Cardiac fibroblast (primary cell): ENCODE measurements at places on chromosomes 7 and 10.

- DNase-seq, result no peak
Measured at GRCh38 chr7:84216472-84216871, 21.9 kb upstream of the SEMA3A start.

DNA sequence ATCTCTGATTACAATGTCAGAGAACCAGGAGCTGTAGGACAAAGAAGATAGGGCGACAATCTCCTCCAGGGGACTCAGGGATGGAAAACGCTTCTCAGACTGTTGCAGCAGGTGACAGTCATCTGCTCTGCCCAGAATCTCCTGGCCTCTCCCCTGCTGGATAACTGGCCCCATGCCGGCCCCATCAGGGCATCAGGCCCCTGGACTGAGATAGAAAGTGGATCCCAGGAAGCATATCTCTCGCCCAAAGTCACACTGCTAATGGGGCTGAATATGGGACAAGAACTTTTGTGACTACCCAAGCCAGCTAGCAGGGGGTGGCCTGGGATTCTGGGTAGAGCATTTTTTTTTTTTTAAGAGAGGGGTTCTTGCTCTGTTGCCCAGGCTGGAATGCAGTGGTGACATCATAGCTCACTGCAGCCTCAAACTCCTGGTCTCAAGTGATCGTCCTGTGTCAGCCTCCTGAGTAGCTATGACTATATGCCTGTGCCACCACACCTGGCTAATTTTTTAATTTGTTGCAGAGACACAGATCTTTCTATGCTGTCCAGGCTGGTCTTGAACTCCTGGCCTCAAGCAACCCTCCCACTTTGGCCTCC lies 20.5 kb upstream of the MLXIPL start:
- no peak for DNase-seq

DNA sequence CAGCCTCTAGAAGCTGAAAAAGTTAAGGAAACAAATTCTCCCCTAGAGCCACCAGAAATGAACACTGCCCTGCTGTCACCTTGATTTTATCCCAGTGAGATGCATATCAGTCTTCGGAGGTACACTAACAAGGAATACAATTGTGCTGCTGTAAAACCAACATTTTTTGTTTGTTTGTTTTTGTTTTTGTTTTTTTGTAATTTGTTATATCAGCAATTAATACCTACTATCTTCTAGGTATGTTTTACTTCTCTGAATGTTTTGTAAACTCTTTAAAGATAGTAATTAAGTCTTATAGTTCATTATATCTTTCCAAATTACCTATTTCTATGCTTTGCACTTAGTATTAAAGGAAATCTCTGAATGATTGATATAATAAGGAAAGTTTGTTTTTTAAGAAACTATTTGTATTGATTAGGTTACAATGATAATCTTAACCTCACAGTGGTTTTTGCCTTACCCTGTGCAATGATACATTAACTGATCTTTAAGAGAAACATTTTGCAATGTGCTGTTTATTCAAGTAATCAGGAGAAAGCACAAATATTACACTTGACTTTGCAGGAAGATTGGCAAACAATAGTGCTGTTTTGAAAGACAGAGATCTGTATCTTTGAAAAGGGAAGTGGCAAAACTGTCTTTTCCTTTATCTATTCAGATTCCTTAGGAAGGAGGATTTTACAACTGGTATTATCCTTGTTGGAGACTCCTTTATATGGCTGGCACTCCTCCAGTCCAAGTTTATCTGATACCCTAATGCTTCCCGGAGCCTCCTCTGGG lies 11.3 kb upstream of the HGF start:
- DNase-seq, result no peak

- DNase-seq, result no peak
Measured at GRCh38 chr10:125035588-125036295, 93.8 kb downstream of the ZRANB1 start.

- no peak for DNase-seq
Measured at GRCh38 chr7:35714862-35715261, 19.9 kb upstream of the HERPUD2 start.

GRCh38 chr7:134513169-134513752 lies 14.1 kb upstream of the AKR1B10 start:
- peak; percentile 78 for DNase-seq

- DNase-seq, result no peak
Measured at GRCh38 chr7:148147438-148147837, 443.1 kb upstream of the C7orf33 start.

DNA sequence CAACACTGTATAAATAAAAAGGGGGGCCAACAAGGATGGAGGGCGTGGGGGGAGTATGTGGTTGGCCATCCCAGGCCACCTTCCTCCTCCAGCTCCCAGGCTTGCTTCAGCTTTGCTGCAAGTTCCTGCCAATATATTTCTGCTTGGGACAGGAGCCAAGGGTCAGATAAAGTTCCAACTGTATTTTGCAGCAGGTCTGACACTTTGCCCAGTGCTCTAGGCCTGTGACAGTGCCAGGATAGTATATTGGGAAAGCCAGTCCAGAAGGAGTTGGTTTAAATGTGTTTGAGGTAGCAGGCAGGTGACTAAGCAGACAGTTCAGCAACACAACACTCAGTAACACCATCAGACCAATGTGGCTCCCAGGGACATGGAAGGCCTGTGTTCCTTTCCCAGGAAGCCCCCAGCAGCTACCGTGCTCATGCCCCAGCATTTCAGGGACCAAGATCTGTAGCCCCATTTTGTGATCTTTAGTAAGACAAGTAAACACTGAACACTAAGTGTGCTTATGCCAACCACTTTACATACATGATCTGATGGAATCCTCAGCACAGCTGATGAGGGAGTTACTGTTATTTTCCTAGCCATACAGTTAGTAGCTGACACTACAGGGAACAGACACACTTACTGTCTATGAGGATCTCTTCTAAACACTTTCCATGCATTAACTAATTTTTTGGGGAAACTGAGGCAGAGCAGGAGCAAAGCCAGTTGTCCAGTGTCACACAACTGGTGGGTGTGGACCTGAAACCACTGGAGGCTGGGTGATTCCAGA lies 38.9 kb downstream of the DNAJB12 start:
- DNase-seq, result peak; percentile 79

DNA sequence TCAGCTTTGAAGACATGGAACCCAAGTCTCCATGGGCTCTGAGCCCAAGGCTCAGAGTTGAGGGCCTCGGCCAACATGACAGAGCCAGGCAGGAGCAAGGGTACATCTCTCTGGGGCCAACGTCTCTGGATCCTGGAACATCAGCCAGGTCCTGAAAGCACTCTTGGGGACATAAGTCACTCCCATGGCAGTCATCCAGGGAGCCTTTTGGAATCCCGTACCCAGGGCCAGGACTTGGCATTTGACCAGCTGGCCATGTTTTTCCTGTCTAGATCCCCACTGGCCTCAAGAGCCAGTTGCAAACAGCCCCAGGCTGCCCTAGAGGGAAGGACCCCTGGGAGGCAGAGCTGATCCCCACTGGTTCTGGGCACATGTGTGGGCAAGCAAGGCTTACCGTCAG lies 4.3 kb upstream of the CXCL12 start:
- DNase-seq, result no peak

GRCh38 chr7:149414745-149415390 lies 46.0 kb downstream of the ZNF777 start:
- DNase-seq, result peak; percentile 95

DNA sequence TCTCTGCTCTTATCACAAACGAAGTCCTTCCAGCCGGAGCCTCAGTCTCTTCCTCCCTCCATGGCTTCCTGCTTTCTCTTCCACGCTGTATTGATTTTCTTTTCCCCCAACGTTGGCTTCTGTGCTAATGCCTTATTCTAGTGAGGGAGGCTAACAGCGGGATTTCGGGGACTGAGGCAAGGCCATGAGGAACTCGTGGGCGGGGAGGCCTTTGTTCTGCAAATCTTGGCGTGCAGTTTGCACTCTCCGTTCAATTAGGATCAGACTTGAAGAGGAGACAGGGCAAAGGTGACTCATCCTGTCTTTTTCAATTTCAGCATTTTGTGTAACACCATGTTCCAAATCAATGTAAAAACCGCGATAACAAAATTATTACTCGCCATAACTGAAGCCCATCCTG lies 25.3 kb downstream of the EN2 start:
- DNase-seq, result no peak

DNA sequence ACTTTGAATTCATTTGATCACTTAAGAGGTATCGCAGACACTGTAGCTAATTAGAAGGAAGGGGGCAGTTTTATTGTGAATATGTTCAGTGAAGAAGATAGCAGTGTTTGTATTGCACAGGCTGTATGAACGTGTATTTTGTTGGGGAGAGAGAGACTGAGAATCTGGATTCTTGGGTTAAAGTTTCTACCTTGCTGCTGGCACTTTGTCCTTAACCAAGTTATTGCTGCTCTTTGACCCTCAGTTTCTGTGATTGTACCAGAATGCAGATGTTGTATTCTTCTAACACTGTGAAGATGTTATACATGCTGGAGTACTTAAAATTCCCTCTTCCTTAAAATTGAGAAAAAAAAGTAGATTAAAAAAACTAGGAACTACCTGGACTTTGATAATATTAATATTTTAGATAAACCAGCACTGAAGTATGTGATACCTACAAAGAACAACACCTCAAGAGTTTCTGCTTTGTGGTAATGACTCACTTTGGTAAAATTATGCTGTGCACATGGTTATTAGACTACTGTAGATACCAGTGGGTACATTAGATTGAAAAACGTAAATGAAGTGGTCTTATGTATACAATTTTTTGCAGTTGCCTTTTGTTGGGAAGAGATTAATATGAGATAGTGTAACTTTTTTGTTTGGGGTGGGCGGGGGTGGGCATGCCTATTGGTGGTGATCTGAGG lies 321.3 kb downstream of the AUTS2 start:
- no peak for DNase-seq

- no peak for DNase-seq
Measured at GRCh38 chr7:2288503-2288902, 25.7 kb downstream of the SNX8 start.

DNA sequence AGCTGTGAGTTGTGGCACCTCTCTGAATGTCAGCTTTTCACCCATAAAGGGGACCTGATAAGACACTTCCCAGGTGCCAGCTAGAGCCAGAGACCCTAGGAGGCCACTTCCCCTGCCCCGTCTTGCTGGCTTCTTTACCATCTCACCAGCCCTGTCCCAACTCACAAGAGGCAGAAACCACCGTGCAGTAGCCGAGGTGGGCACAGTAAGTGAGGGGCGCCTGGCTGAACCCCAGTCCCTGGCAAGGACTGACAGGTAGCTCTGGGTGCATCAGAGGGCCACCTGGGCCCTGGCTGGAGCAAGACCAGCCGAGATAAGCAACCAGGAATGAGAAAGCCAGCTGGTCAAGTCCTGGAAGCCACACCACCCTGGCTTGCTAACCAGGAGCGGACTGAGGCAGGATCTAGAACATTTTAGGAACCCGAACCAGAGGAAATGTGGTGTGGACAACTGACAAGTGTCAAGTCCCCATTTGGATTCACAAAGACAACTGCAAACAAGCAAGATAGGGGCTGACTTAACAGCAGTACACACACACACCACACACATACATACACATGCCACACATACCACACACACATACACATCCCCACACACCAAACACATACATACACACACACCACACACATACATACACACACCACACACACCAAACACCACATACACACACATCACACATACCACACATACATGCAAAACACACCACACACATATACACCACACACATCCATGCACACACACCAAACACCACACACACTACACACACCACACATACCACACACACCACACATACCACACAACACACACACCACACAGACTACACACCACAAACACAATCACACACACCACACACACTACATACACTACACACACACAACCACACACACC lies 20.8 kb downstream of the OGDHL start:
- peak; percentile 5 for DNase-seq

- peak; percentile 34 for DNase-seq
Measured at GRCh38 chr7:112500619-112501018, 19.8 kb downstream of the LSMEM1 start.

- peak; percentile 85 for DNase-seq
Measured at GRCh38 chr7:50497968-50498367, 47.8 kb upstream of the FIGNL1 start.

DNA sequence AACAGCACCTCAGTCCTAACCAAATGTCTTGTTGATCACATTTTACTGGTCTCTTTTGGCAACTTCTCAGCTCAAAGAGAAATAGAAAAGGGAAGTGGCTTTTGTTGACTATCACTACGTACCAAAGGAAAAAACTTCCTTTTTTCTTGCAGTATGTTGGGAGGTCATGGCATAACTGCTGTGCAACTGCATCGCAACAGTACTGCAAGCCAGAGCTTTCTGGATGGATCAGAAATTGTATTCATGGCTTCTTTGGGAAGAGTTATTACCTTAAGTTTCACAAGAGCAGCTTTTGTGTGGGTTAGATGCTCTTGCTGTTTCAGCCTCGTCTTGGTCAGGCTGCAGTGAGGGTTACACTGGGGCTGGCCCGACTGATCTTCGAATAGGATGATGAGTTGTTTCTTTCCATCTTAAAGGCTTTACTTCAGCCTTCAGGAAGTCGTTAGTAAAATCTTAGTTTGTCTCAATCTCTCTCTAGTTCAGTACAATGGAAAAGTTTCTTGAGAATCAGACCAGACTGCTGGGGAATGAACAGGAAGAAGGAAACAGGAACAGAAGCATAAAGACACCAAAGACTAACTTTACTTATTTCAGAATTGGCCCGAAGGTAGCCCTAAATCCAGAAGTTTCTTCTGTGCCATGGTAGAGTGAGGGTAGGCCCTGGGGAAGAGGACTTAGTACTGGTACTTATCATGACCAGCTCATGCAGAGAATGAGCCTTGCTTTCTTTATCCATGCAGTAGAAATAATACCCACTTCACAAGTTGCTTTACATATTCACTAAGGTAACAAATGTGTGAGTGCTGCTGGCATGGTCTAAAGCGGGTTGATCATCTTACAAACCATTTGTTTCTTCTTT lies 153.6 kb downstream of the CELF2 start:
- no peak for DNase-seq

DNA sequence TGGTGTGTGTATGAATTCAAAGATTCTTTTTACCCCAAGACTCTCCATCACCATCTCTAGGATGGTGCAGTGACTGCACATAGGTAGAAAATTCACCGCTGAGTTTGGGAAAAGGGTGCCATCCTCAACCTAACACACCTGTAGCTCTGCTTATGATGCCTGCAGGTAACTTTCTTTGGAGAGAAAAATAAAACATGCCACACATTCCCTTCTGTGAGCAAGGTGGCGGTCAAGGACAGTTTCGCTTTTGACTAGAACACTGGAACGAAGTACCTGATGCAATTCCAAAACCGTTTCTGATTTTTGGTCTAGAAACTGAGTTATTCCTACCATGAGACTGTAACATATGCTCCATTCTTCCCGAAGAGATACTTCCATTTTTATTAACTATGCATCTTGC lies 205.6 kb downstream of the FGFR2 start:
- no peak for DNase-seq

DNA sequence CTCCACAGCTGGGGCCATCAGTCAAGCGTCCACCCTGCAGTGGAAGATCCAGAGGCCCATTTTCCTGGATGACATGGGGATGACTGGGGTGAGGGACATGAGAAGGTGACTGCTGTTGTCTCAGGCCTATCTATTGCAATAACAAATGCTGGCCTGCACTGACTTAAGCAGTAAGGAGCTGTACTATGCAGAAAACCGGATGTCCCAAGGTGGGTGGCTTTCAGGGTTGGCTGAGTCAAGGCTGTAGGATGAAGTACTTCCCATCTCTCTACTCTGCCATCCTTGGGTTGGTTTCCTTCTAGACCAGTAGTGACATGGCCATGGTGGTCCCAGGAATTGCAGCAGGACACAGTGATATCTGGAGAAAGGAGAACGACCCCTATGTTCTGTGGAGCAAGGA lies 48.1 kb downstream of the NEURL1 start:
- DNase-seq, result no peak
